Choroid plexus epithelial cell (primary cell): ENCODE measurements at places on chromosomes 13 and 19.

DNA sequence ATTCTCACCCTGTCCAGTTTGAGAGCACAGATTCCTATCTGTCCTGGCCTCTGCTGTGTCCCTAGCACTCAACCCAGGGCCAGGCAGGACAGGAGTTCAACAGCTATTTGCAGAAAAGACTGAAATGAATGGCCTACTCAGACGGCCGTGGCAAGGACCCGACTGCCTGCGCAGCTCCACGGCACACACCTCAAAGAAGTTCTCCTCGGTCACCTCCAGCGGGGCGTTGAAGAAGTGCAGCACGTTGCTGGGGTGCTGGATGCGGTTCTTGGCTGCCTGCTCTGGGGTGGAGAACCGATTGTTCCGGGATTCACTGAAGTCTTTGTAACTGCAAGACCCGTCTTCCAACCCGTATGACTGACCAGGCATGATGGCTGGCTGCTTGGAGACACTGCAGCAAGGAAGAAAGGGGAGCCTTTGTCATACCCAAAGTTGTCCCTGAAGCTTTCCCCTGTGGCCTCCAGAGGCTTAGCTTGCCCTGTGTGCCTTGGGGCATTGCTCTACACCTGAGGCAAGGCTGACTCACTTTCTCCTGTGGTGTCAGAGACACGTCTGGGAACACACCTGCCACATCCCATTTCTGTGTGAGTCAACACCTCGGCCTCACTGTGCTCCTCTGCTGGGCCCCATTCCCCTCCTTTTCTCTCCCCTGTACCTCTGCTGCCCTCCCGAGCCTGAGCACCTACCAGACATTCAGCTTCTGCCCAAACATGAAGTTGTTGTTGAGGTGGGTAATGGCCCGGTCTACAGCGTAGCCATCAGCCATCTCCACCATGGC lies 6.8 kb upstream of the ECH1 start:
- DNase-seq = peak; percentile 26

DNA sequence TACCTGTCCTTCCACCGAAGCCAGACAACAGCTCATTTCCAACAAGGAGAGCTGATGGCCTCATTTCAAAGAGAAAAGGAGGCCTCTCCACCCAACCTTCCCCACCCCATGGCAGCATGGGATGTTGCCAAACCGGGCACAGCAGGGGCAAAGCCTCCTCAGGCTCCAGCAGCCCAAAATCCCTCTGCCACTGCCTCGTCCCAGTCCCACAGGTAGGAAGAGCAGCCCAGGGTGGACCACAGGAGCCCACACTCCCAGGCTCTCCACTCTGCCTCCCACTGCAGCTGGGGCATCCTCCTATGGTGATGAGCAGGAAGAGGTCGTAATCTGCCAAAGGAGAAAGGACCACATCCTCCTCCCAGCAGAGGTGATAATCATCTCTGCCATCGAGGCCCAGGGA lies 50.9 kb downstream of the PEPD start:
- DNase-seq = no peak

GRCh38 chr13:111278258-111278657 lies 42.2 kb upstream of the TEX29 start:
- no peak for DNase-seq

- DNase-seq = no peak
These were observed 30.8 kb downstream of the TMED1 start for GRCh38 chr19:10805065-10805757.

DNA sequence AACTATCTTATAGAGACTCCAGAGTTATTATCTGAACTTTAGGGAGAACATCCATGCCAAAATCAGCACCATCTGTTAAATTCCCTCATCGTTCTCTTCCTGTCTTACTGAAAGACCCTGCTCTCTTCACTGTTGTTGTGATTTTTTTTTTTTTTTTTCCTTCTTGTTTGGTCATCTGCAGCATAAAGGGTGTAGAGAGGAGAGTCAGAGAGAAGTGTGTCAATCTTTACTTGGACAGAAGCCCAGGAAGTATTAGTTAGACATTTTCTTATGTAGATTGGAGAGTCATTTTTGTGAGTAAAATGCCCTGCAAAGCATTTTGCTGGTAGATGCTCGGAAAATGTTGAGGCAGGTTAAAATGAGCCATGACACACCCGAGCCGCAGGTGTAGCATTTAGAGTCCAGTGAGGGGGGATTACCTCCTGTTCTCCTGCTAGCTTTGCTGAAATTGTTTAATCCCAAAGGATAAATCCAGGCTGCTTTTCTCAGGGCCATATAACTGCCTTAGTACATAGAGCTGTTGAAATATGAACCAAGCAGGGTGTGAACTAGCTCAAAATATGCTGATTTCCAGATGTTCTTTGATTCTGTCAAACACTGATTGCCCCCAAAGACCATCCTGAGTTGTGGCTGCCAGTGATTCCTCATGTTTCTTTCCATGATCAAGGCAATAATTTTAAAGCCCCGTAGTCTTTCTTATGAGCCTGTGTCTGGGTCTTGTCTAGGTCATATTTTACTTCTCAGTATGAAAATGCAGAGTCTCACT lies 143.5 kb downstream of the DCT start:
- DNase-seq = peak; percentile 39

GRCh38 chr13:53694814-53695532 lies 666.4 kb downstream of the OLFM4 start:
- DNase-seq = no peak

GRCh38 chr13:113928685-113929627 lies 44.9 kb downstream of the C13orf46 start:
- DNase-seq = peak; percentile 60

- no peak for DNase-seq
These were observed 64.5 kb upstream of the MCF2L start for GRCh38 chr13:112904436-112904960.

DNA sequence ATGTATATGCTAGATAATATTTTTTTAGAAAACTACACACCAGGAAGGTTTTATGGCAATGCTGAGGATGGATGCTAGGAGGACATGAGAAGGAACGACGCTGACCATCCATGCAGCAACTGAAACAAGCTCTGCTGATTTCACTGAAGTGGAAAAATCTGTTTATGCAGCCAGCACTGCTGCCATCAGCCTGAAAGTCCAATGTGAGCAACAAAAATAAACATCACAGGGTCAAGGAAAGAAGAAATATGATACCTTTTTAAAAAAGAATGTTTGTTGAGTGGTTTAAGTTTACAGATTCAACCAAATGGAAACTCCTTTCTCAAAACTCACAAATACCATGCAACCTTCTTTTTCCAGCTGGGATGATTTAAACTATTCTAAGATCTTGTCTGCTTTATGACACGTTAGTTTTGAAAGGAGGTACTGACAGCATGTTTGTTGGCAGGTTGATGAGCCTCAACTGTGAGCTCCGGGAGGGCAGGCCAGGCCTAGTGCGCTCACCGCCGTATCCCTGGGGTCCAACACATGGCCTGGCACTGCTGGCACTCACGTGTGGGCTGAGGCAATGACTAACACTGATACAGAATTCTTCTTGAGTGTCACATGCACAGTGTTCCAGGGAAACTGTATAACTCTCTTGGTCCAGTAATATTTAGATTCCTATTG lies 46.8 kb downstream of the LATS2 start:
- DNase-seq = peak; percentile 90

DNA sequence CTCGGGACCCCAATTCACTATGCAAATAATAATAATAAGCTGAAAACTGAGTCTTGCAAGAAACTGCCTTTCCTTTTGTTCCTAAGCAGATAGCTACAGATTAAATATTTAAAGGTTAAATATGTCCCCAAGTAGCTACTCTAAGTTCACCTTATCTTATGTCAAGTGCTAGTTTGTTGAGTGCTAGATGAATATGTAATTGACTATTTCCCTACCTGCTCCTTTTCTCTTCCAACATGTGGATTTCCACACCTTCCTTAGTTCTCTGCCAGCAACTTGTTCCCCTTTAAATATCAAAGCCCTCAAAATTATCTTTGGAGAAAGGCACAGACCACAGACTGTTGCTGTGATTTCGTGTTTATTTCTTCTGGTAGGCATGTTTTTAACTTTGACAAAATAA lies 709.2 kb upstream of the SLITRK1 start:
- DNase-seq = no peak

DNA sequence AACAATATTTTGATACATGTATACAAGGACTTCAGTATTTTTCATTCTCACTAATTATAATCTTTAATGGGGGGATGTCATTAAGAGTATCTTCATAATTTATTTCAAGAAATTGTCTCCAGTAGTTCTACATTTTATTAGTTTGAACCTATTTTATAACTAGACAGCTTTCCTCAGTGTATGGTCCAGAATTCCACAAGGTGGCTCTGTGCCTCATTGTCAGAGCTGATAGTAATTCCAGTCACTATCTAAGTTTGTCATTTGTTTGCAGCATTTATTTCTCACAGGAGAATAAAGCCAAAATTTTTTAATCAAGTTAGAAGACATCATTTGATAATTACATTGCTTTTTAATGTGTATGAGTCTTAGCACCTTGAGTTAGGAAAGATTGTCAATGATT lies 1633.0 kb upstream of the PCDH20 start:
- peak; percentile 25 for DNase-seq

- no peak for DNase-seq
These were observed 266.7 kb downstream of the SPRY2 start for GRCh38 chr13:80074143-80074752.

- DNase-seq = no peak
These were observed 776.3 kb downstream of the EFNB2 start for GRCh38 chr13:105758918-105759860.

DNA sequence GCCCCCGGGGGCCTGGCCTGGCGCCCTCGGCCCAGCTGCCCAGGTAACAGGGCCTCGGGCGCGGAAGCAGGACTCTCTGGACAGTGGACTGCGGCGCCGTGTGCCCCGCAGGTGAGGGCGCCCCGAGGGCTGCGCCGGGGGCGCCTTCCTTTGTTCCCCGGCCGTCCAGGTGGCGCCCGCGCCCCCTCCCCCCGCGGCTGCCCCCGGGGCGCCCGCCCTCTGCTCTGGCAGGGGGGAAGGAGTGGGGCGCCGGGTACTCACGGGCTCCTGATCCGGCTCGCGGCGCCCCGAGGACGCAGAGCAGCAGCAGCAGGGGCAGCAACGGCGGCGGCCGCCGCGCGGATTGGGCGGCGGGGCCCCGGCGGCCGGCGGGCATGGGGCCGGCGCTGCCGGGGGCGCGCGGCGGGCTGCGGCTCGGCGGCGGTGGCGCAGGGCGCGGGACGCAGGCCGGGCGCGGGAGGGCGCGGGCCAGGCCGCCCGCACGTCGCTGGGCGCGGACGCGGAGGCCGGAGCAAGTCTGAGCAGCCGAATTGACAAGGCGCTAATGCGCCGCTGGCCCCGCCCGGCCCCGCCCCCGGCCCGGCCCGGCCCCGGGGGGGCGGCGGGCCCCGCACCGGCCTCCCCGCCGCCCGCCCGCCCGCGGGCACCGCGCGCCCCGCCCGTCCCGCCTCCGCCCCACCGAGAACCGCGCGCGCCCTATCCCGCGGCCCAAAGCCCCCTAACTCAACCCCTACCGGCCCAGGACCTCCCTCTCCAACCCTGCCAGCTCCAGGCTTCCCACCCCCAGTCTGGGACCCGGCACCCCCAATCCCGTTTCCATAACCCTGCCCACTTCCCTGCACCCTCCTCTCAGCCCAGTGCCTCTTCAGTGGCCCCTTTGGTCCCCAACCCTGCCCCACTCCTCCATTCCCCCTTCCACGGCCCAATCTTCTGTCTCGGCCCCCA lies at the start of gene CRLF1:
TSS of gene CRLF1 (minus strand) at position 519 of the 945 bp plus-strand sequence. CDS start at position 376, 143 bp downstream.
- no peak for DNase-seq

DNA sequence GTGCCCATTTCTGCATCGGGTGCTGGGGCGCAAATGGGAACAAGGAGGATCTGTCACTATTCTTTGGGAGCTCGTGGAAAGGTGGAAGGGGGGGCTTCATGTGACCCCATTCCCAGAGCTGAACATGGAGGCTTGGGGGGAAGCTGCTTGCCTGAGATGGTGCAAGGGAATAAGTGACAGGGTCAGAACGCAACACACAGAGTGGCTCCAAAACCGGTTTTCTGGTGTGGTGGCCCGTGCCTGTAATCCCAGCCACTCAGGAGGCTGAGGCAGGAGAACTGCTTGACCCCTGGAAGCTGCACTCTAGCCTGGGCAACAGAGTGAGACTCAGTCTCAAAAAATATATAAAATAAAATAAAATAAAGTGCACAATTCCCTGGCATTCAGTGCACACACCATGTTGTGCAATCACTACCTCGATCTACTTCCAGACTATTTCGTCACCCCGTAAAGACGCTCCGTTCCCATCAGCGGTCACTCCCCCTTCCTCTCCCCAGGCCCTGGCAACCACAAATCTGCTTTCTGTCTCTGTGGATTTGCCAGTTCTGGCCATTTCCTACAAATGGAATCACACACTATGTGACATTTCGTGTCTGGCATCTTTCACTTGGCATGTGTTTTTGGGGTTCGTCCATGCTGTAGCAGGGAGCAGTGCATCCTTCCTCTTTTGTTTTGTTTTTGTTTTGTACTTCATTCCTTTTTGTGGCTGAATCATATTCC lies 18.2 kb upstream of the COMP start:
- DNase-seq = peak; percentile 87

GRCh38 chr13:93224535-93224934 lies 2.1 kb upstream of the GPC6 start:
- peak; percentile 38 for DNase-seq

DNA sequence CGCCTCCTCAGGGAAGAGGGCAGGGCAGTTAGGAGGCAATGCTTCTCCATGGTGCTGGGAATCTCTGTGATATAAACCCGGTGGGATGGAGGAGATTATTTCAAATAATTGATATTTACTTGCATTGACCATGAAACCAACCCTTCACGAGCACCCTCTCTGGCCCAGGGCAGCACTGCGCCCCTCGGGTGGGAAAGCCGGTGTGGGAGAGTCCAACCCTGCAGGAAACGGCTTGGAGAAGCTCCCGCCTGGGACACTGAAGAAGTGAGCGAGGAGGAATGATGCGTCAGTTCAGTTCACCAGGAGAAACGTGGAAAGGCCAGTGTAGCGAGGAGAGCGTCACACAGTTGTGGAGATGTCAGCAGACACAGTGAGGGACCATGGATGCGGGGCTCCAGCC lies 99.9 kb downstream of the COL4A2 start:
- DNase-seq = no peak

DNA sequence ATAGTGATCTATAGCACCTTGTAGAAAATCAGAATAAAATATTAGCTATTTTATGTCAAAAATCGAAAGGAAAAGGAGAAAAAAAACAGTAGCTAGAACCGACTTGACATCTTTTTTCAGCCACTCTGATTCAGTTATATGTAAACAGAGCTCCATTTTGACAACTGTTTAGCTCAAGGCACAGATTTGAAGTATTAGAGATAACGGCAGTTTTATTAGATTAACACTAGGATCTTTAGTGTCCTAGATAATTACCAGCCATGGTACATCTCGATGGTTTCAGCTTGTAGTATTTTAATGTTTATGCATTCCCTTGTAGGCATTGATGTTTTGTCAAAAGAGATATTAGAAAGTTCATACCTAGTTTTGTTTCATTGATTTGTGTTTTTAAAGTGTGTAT lies 67.3 kb downstream of the PCDH17 start:
- DNase-seq = no peak

- peak; percentile 59 for DNase-seq
These were observed 4.3 kb downstream of the DOT1L start for GRCh38 chr19:2167896-2168618.

- DNase-seq = no peak
These were observed 61.4 kb downstream of the FRY start for GRCh38 chr13:32093006-32093405.

GRCh38 chr13:24650161-24650560 lies 30.0 kb upstream of the ATP12A start:
- peak; percentile 48 for DNase-seq
